ENCODE measurements at places on chromosomes 5 and 9. TPM values are rescaled to one million over a fixed set of nuclear protein-coding genes. Genes with fewer than 3 reads are reported as not detected.

Gene SPIN1
- 32.9 TPM for total RNA-seq

Gene CCT5
- total RNA-seq = 347 TPM

Gene SPINK4
- total RNA-seq = not detected

Gene SPINK5
- total RNA-seq = not detected

Gene NMRK1
- 14.7 TPM for total RNA-seq
